Cerebellar nuclear complex (tissue), 1 donor: ENCODE measurements at places on chromosomes 4 and X.

GRCh38 chr4:33302321-33302720 lies 2582.2 kb downstream of the PCDH7 start:
- no peak for DNase-seq

GRCh38 chr4:8647626-8648025 lies 55.1 kb downstream of the CPZ start:
- no peak for DNase-seq

DNA sequence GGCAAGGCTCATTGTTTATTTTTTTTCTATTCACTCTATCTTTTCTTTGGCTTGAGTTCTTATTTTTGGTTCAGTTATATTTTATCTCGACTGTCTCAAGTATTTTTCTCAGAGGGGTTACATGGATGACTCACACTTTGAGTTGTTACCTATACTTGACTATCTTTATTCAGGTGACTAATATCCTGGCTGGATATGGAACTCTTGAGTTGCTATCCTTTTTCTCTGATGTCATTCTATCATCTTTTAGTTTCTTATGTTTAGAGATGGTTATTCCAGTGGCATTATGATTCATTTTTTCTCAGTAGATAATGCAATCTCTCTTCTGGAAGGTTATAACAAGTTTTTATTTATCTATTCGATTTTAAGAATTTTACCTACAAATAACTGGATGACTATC lies 117.9 kb downstream of the COX18 start:
- DNase-seq = no peak

- DNase-seq = no peak
Observed at GRCh38 chrX:153944140-153944799, at the start of gene RENBP. TSS of gene RENBP (minus strand) at chrX:153944643. CDS start at chrX:153944610, 33 bp downstream.
